Glomerular endothelial cell (primary cell): ENCODE measurements at places on chromosomes 5 and 9. TPM values are rescaled to one million over a fixed set of nuclear protein-coding genes. Genes with fewer than 3 reads are reported as not detected.

The UAP1L1 gene
- 17.2 and 30.3 TPM in 2 replicates for total RNA-seq

The C5orf52 gene
- total RNA-seq = not detected in 2 replicates

GRCh38 chr5:133420440-133421301 lies 191.7 kb downstream of the FSTL4 start:
- DNase-seq = no peak

The PAIP2 gene
- 48.5 and 56.1 TPM in 2 replicates for total RNA-seq

DNA sequence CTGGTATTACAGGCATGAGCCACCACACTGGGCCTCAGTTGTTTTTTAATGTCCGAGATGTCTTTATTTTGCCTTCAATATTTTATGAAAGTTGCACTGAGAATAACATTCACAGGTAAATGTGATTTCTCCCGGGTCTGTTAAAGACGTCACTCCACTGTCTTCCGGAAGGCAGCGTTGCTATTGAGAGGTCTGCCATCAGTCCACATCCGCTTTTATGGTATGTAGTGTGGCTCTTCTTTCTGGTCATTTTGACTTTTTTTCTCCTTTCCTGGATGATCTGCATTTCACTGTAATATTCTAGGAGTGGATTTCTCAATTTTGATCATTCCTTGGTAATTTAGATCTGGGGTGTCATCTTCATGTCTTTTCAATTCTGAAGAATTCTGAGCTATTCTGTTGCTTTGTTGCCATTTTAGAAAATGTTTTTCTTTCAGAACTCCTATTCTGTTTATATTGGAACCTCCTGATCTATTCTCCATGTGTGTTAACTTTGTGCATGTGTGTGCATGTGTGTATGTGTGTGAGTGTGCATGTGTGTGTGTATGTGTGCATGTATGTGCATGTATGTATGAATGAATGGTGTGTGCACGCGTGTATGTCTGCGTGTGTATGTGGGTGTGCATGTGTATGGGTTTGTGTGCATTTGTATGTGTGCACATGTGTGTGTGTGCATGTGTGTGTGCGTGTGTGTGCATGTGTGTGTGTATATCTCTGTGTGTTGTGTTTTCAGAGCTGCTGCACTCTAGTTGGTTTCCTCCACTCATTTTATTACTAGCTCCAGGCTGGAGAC lies 1.9 kb upstream of the LCN1 start:
- no peak for DNase-seq

GRCh38 chr9:136225748-136226679 lies 19.6 kb downstream of the QSOX2 start:
- DNase-seq = no peak

- no peak for DNase-seq
Observed at GRCh38 chr5:170393235-170393634, 4.1 kb upstream of the KCNMB1 start.

- no peak for DNase-seq
Observed at GRCh38 chr5:181204826-181205760, at the start of gene TRIM7. Gene TRIM7, minus strand, starts transcription at chr5:181205196. Its CDS starts 86 bp downstream, at chr5:181205110.

GRCh38 chr5:176618783-176619182 lies 8.8 kb upstream of the GPRIN1 start:
- DNase-seq = no peak

DNA sequence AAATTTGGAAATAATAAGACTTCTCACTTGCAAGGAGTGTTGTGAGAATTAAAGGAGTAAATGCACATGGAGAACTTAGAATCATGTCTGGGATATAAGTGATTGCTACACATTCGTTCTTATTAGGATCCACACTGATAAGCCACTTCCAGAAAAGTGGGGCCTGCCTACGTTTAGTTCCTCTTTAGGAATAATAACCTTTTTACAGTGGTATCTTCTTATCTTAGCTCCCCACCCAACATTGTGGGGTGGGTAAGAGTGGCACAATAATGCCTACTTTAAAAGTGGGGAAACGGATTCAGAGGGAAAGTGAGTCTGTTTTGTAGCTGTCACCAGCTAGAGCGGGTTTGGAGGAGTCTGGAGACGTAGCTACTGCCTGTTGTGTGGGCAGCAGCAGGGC lies 16.0 kb downstream of the DOCK2 start:
- no peak for DNase-seq

DNA sequence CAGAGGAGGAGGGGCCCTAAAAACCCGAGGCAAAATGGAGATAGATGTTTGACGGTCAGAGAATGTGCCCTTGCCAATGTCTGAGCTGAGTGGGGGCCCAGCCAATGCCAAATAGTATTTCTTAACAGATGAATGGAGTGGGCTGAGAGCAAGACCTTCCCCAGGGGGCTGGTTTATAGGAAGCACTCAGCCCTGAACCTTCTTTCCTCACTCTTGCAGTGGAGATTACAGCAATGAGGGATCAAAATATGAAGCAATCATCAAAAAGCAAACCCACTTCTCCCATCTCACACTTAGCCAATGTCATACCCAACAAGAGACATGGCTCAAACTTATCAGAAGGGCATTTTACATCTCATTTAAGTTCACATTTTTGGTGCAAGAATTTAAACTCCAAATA lies 350.3 kb downstream of the GADD45G start:
- DNase-seq = no peak

DNA sequence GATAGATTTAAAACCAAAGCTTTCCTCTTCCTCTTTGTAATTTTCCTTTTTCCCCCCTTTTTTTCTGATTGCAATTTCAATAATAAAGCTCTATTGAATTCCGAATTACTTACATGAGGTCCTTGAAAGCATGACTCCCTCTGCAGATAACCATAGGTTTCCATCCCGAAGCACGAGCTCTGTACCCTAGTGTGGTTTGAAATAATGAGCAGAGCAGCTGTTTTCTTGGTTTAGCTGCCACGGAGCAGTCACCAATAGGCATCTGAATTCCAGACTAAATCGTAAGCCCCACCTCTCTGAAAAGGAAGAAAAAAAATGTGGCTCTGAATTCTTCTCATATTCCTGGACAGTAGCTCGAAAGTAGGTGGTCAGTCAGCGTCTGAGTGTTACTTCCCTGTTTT lies 18.5 kb upstream of the GNE start:
- DNase-seq = no peak

GRCh38 chr9:132030626-132031325 lies 48.9 kb downstream of the MED27 start:
- no peak for DNase-seq

- DNase-seq = no peak
Observed at GRCh38 chr5:145936401-145937131, at the start of gene SH3RF2. Gene SH3RF2, plus strand, starts transcription at chr5:145936578. Its CDS starts 1,351 bp downstream, at chr5:145937929.

GRCh38 chr5:122408592-122409224 lies 96.7 kb downstream of the SNCAIP start:
- DNase-seq = no peak

The ZNF618 gene
- 20.7 and 34.2 TPM in 2 replicates for total RNA-seq

- DNase-seq = no peak
Observed at GRCh38 chr9:81609782-81610739, 79.3 kb downstream of the TLE1 start.

- no peak for DNase-seq
Observed at GRCh38 chr9:20137425-20137824, 348.6 kb upstream of the SLC24A2 start.

- DNase-seq = no peak
Observed at GRCh38 chr9:109560470-109561132, 62.5 kb upstream of the PTPN3 start.
